EH (cell line): ENCODE measurements at places on chromosomes 4 and X.

DNA sequence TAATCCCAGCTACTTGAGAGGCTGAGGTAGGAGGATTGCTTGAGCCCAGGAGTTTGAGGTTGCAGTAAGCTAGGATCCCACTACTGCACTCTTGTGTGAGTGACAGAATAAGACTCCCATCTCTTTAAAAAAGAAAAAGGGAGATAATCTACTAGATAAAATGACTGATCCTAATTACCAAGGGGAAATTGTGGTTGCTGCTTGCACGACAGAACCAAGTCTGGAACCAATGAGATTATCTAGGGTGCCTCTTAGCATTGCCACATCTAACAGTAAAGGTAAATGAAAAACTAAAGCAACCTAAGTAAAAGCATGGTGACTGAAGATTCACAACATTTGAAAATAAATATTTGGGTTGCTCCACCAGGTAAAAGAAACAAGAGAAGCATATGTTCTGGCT, 185.1 kb downstream of the PDHA2 start:
- no peak for DNase-seq

DNA sequence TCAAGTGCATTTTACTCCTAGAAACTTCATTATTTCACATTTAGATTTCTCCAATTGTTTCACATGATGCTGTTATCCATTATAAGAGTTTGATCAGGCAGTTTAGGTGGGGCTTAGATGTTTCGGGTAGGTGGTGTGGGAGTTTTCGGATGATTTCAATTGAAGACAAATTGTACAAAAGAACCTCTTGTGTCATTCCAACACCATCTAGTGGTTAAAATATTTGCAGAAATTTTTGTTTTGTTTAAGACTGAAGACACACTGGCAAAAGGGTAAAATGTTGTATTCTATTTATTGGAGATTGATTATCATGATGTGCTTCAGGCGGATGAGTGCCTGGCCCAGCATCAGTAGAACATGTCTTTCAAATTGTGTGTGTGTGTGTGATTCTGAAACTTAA, 212.7 kb downstream of the SH3BGRL start:
- no peak for DNase-seq

DNA sequence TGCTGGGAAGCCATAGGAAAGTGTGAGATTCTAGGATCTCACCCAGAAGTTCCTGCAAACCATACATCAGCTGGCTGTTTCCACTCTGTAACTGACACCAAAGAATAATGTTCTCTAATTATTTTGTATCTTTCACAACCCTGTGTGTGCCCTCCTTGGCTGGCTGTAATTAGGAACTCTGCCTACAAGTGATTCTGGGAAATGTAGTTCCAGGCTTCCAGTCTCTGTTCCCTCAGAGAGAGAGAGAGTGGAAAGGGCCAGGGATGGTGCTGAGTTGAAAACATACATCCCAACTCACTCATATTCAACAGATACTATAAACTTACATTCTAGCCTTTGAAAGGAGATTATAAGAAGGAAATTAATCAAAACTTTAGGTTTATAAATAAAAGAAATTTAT, 57.5 kb upstream of the C1QTNF7 start:
- no peak for DNase-seq

- no peak for DNase-seq
Measured at GRCh38 chr4:83556816-83557215, 20.9 kb downstream of the GPAT3 start.

GRCh38 chr4:24890561-24891126, 22.2 kb downstream of the CCDC149 start:
- no peak for DNase-seq

GRCh38 chr4:16489226-16489625, 263.0 kb upstream of the TAPT1 start:
- no peak for DNase-seq

DNA sequence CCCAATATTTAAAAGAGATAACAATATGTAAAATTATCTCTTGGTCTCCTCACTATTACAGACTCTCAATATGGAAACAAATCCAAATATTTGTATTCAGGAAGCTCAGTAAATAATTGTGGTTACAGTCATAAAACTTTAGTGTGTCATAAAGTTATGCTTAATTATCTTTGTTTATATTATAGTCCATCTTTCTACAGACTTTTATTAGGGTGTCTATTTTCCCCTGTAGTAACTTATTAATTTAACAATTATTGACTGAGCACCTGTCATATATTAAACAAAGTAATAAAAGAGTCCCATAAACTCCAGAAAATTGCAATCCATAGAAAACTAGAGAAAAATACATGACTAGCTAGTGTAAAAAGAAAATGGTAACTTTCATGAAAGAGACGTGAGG, 61.6 kb upstream of the GPM6A start:
- DNase-seq, result no peak

DNA sequence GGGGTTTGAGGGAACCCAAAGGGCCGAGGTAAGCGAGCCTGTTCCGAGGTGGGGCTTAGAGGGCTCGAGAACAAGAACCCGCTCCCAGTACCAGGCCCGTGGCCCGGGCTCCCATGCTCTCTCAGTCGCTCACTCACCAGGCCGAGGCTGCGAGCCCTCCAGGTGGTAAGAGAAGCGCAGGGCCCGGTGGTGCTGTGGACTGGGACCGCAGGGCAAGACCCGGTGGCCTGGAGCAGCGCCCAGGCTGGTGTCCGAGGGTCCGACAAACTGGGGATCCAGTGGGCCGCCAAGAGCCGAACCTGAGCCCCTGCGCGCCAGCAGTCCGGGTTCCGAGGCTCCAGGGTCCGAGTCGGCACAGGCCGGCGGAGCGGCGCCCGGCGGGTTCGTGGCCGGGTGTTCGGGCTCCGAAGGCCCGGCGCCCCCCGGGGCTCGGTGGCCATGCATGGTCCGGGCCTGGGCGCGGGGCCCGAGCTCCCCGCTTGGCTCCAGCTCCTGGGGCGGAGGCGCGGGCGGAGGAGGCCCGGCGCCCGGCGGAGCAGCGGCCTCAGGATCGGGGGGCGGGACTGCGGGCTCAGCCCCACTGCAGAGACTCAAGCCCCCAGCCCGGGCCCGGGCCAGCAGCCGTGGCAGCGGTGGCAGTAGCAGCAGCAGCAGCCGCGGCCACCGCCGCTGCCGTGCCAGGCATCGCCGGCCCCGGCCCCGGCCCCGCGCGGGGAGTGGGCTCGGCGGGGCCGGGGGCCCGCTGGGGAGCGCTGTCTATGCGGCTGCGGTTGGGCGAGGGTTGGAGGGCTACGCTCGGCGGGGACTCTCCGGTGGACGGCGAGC, 833 bp downstream of the FGD1 start:
- DNase-seq, result peak; percentile 13

DNA sequence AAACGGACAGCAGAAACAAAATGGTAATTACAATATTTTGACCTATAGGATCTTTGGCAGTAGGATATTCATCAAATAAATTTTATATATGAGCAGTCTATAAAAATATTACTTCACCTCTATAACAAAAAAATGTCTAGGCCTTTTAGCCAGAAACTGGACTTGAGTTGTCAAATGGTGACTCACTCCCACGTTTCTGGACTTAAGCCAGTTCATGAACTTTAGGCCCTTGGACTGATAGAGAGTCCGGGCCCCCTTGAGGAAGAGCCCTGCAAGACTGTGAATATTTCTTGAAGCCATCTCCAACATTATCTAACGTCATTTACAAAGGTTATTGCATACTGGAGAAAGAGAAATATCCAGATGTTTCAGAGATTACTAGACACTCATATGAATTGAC, 106.8 kb upstream of the FAM47A start:
- no peak for DNase-seq

GRCh38 chr4:1683261-1683735, 815 bp downstream of the FAM53A start:
- DNase-seq, result peak; percentile 89

DNA sequence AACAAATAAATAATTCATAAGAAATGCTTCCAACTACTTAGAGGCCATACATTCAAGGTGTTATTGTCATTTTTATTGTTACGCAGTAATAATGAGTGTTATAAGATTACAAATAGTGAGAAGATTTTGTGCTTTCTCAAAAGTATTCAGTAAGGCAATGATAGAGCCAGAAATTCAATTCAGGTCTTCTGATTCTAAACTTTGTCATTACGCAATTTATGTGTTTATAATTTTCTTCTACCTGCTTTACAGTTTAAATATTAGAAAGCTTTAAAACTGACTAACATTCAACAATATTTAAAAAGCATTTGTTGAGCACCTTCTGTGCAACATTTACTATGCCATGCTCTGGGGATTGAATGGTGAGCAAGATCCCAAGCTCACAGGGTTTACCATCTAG, 183.4 kb upstream of the ETNPPL start:
- no peak for DNase-seq

DNA sequence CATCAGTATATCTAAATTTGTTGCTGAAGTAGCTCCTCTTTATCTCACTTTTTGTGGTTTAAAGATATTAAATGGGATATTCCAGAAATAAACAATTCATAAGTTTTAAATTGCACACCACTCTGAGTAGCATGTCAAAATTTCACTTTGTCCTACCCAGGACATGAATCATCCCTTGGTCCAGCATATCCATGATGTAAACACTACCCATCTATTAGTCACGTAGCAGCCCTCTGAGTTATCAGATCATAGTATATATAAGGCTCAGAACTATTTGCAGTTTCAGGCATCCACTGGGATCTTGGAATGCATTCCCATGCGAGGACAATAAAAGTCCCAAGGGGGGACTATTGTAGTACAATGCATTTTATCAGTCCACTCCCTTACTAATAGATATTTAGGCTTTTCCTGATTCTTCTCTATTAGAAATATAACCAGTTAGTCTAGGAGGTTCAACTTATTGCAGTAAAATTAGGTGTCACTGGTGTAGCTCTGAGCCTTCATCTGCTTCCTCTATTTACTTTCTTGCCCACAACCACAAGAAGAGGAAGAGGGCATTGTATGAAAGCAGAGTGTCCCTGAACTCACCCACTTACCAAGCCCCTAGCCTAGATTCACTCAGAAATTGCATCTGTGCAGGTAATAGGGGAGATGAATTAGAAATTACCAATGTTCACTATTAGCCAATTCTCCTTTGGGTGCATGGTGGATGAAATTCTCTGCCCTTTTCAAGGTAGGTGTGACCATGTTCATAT, 409.8 kb upstream of the GALNT7 start:
- peak; percentile 90 for DNase-seq

- no peak for DNase-seq
Measured at GRCh38 chrX:91414713-91415112, 19.9 kb upstream of the PABPC5 start.

DNA sequence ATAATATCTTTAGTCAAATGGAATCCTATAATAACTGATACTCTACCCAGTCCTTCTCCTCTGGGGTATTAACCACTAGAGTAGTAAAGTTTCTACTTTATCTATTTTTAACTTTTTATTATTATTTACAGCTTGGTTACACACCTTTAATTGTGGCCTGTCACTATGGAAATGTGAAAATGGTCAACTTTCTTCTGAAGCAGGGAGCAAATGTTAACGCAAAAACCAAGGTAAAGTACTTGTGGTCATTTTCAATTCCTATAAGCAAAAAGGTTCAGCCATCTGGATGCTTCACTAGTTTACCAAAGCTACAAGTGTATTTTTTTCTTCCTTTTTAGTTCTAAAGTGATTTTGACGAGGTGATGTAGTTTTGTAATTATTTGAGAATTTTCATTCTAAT, 238.8 kb downstream of the ANK2 start:
- DNase-seq, result no peak

DNA sequence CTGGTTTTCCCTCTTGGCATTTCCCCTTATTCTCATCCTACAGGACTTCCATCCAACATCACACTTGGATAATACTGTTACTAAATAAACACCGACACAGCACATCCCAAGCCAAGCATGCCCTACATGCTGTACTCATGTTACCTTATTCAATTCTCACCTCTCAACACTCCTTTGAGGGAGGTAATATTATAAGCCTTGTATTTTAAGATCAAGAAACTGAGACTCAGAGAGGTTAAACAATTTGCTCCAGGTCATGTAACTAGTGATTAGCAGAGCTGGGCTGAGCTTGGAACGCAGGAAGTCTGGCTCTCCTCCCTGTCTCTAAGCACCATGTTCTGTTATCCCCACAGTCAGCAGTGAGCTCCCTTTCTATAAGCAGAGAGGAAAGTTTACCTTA, 333.6 kb upstream of the IGFBP7 start:
- no peak for DNase-seq

- peak; percentile 90 for DNase-seq
Measured at GRCh38 chrX:13223868-13224567, 95.8 kb downstream of the ATXN3L start.

- DNase-seq, result no peak
Measured at GRCh38 chr4:42306221-42307109, 90.8 kb upstream of the SHISA3 start.

DNA sequence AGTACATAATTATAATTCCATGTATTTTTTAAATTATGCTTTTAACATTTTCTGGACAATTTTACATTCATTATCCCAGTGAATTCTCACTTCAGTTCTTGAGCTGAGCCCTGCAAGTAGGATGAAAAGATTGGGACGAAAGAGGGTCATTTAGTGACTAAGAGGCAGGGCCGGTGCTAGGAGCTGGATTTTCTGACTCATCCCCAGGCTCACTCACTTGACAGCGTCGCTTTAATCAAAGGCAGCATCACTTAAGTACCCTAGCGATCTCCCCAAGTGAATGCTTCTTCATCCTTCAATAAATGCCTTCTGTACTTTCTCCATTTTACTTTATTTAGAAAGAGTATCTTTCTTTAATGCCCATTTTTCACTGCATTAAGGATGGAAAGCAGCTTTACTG, 263.6 kb downstream of the HS3ST1 start:
- DNase-seq, result no peak
